Central memory CD4-positive, alpha-beta T cell (primary cell): ENCODE measurements at places on chromosomes 2 and 18.
A peak's percentile ranks its signal among the peaks of the same experiment; 100 is the strongest.

DNA sequence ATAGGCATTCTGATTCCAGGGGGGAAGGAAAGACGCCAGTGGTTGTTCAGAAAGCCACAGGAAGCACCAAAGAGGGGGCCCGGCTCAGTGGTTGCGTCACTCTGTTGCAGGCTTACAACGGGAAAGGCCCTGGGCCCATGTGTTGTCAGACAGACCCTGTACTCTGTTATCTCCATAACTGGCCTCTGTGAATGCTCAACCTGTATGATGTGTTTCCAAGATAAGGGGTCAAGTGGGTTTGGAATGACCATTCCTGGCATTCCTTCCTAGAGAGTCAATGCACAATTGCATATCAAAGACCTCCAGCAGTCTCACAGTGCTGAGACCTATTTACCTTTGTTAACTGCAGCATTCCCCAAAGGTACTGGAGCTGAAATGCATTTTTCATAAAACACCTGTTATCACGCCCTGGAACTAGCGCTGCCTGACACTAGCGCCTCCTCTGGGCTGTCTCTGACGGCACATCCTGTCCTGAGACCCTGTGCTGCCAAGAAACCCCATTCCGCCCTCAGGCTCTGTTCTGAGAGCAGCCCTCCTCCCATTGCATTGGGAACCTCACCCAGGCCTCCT lies 13.2 kb upstream of the LRRFIP1 start:
- DNase-seq, result no peak

DNA sequence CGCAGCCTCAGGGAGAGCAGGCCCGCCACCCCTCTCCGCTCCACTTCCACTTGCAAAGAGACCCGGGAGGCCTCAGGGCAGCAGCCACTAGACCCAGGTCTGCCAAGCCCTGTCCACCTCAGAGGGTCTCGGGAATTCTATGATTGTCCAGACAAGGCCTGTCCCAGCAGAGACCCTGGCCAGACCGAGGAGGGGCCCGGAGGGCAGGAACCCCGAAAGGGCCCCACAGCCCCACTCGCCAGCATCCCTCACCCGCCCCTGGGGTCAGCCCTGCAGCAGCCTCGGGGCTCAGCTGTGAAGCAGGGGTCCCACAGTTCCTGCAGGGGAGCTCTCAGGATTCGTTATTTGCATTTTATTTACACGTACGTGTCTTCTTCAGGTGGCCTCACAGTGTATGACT lies 269.5 kb downstream of the EIPR1 start:
- no peak for DNase-seq

GRCh38 chr2:175350105-175350504 lies 168.6 kb upstream of the ATP5MC3 start:
- no peak for DNase-seq

- no peak for DNase-seq
Observed at GRCh38 chr18:37483984-37484819, 81.4 kb downstream of the CELF4 start.

DNA sequence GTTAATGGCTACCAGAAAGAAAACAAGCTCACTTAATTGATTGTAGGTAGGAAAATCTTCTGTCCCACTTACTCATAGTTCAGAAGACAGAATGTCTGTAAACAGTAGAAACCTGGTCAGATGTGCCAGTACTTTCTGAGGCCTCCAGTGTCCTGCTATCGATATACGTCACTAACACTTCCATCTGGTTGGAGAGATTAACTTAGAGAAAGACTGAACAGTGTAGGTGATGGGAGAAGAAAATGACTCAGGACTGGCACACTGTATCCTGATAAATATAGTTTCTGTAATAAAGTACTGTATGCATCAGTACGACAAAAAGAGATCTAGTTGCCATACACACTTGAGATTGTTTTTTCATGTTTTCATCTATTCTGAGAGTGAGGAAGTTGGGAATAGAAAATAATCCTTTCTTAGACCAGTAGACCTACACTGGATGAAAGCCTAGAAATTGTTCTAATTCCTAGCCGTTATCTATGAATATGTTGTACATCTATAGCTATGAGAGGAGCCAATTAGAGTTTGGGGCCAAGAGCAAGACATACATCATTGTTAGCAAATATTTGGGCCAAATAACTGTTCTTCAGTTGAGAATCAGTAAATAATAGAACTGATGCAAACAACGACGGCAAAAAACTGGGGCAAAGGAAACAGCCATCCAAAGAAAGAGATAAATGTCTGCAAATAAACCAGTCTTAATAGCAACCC lies 105.9 kb downstream of the NAT8 start:
- no peak for DNase-seq

GRCh38 chr2:67790622-67791021 lies 272.2 kb downstream of the C1D start:
- no peak for DNase-seq

DNA sequence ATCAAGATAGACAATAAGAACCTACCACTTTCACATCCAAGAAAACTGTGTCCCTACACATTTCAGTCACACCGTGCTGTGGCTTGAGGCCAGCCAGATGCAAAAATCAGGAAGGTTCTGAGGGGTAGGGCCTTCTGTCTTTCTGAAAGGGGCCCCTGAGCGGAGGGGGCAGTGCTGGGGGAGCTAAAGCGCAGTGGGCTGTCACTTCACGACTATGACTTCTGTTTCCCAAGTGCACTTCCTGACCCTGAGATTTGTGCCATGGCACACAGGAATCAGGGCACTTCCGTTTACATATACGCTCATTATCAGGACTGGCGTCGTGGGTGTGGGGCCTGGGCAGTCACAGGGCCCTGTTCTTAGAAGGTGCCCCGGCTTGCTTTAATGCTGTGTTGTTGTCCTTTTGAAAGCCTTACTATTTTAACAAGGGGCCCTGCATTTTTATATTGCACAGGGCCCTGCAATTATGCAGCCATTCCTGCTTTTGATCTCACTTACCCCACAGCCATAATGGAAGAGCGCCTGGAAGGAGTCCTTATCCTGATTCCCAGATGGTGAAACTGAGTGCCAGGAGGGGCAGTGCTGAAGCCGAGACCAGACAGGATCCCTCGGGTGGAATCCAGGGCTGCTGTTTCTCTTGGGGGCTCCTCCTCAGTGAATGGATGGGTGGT lies 620 bp downstream of the NGEF start:
- DNase-seq, result no peak

GRCh38 chr2:112542984-112543661 lies 858 bp downstream of the POLR1B start:
- DNase-seq, result no peak

DNA sequence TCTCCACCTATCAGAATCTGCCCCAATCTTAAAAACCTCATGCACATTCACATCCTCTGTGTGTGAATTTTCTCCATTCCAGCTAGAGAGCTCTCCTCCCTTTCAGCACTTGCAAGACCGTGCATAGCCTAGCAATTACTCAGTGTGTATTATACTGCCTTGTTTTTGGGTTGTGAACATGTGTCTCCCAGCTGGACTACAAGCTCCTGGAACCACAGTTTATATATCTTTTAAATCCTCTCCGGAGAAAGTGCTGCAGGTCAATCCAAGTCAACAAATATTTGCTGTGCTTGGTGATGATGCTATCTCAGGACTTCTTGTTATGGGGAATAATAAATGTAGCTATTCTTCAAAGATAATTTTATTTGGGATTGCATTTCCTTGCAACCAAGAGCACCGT lies 58.2 kb upstream of the MEX3C start:
- no peak for DNase-seq

- no peak for DNase-seq
Observed at GRCh38 chr2:198113316-198113715, 308.9 kb downstream of the PLCL1 start.

DNA sequence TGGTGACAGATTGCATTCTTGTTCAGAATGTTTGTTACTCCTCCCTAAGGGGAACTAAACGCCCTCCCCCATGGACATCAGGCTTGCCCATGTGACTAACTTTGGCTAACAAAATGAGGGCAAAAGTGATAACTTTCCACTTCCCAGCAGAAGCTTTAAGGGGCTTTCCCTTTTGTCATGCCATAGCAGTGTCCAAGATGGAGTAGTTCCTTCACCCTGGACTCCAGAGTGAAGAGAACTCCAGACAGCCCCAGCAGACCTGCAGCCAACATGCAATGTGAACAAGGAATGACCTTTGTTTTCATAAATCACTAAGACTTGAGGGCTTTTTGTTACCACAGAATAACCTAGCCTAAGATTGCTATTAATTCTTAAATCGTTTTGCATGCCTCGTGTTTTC lies 163.5 kb downstream of the ZEB2 start:
- no peak for DNase-seq

GRCh38 chr18:22668496-22668895 lies 250.8 kb upstream of the CTAGE1 start:
- no peak for DNase-seq

GRCh38 chr2:160328811-160329527 lies 128.9 kb upstream of the ITGB6 start:
- no peak for DNase-seq

GRCh38 chr2:51657849-51658248 lies 625.9 kb upstream of the NRXN1 start:
- no peak for DNase-seq

DNA sequence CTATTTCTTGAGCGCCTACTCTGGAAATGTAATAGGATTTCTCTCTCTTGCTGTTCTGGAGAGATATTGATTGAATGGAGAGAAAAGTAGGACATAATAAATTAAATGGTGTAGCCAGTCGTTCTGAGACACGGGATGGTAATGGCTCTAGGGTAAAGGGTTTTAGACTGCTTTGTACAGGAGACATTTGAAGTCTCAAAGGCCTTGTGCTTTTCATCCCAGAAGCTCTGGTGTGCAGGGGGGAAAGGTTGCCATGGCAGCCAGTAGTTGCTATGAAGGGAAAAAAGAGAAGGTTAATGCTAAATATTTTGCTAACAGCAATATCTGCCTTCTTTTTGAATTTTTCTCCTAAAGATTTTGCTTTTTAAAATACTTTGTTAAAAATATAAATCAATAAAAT lies 359.3 kb downstream of the RIT2 start:
- no peak for DNase-seq

GRCh38 chr2:152186262-152186661 lies 10.7 kb upstream of the STAM2 start:
- DNase-seq, result no peak

- no peak for DNase-seq
Observed at GRCh38 chr2:217220228-217221013, 360.6 kb upstream of the TNP1 start.

- DNase-seq, result no peak
Observed at GRCh38 chr2:179376881-179377280, 112.2 kb upstream of the SESTD1 start.

- peak; percentile 8 for DNase-seq
Observed at GRCh38 chr18:14179306-14179705, 47.1 kb upstream of the ZNF519 start.

- DNase-seq, result no peak
Observed at GRCh38 chr2:219987830-219988229, 360.4 kb downstream of the SLC4A3 start.

- DNase-seq, result no peak
Observed at GRCh38 chr18:24270358-24270936, 127.2 kb downstream of the OSBPL1A start.

- DNase-seq, result no peak
Observed at GRCh38 chr2:153548536-153548935, 70.0 kb upstream of the RPRM start.

DNA sequence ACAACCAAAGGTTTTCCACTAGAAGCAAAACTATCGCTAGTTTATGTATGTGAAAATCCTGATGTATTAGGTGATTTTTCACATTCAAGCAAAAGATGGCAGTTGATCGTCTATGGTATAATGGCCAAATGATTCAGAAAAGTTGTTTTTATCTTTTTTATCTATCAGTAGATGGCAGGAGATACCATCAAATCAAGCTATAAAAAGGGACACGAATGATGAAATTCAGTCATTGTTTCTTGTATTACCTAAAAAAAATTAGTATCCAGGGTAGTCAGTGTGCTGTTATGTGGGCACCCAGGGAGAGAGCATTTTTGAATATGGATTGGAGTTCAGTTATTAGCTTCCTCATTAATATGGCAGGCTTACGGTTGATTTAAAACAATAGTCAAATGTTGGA lies 22.9 kb upstream of the CAVIN2 start:
- no peak for DNase-seq

GRCh38 chr2:47990503-47990902 lies 84.2 kb upstream of the FBXO11 start:
- DNase-seq, result no peak

DNA sequence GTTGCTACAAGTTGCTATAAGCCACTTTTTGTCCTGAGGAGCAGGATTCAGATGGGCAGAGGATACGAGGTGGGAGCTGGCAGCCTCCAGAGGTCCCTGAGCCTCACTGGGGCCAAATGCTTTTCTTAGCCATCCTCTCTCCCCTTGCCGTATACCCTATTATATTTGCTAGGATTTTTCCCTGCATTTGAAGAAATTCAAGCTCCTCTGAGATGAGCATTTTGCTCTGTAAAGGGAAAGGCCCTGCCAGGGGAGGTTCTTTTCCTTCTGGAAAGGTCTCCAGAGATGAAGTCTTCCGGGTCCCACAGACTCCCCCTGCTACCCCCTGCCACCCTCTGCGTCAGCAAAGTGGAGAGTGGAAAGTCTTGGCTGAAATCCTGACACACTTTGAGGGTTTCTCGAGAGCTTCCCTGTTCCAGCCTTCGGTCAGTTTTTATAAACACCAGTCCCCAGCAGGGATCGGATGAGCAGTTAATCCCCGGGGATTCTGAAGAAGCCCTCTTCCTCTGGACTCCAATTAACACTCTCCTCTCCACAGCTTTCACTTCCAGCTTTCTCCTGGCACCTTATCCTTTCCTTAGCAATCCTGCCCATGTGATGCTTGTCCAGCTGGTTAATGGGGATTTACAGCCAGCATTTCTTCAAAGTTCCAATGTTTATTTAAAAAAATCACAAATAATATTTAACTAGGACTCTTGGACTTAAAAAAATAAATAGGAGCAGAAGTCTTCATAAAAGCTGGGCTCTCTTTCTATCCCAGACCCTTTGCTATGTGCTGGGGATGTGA lies 13.1 kb downstream of the CYRIA start:
- DNase-seq, result no peak

DNA sequence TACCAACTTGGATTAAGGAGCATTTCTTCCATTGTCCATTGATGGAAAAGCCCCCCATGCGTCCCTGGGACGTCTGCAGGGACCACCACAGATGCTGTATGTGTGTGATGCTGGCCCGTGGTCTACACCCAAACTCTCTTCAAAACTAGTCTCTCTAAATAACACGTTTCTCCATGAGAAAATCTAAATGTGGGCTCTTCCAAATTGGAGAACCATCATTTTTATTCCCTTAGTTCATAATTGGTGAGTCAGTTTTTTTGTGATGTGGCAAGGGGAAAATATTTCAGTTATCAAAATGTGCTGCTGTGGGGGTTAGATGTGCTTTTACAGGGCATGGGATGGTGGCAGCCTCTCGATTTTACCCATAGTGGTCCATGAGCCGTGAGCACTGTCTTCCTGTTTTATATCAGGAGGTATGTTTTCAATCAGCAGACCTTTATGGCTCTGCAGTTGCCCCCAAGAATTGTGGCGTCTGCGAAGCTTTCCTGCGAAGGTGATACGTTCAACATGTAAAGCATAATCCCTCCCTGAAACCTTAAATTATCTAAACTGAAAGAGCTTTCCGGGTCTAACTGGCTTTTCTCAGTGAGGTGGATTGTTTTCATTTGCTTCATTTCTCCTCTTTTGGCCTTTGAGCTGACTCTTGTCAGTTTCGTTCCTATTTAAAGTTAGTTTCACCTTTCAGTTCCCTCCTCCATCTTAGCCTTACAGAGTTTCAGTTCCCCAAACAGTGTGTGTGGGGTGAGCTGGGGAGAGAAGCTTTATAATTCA lies 78.4 kb downstream of the SETBP1 start:
- no peak for DNase-seq
